GM12864 (cell line): ENCODE measurements at places on chromosomes 13 and 19.
A peak's percentile ranks its signal among the peaks of the same experiment; 100 is the strongest.

DNA sequence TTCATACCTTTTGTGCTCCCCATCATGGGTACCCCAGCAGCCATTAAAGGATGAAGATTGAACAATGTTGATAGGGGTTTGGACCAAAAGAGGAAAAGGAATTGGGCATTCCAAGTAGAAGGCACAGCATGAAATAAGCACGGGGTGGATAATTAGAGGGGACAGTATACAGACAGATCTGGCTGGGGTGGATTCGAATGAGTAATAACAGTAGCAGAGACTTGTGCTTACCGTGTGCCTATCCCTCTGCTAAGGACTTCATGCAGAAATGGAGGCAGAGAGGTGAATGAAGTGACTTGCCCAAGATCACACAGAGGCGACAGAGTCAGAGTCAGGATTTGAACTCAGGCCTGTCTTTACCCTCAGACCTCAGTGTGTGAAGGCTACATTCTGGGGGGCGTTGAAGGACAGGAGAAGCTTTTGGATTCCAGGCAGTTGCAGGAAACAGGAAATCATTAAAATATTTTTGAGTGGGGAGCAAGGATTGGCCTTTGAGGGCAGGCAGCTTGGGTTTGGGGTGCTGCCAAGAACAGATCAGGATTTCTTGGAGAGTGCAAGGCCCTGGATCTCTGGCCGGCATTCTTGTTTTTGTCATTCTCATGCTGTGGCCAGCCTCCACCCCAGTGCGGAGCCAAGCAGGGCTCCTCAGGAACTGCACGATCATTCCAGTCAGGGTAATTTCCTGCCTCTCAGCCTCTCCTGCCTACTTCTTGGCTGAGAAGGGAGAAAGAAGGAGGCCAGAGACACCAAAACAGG is 18.7 kb downstream of the PAF1 start:
- DNase-seq: no peak

DNA sequence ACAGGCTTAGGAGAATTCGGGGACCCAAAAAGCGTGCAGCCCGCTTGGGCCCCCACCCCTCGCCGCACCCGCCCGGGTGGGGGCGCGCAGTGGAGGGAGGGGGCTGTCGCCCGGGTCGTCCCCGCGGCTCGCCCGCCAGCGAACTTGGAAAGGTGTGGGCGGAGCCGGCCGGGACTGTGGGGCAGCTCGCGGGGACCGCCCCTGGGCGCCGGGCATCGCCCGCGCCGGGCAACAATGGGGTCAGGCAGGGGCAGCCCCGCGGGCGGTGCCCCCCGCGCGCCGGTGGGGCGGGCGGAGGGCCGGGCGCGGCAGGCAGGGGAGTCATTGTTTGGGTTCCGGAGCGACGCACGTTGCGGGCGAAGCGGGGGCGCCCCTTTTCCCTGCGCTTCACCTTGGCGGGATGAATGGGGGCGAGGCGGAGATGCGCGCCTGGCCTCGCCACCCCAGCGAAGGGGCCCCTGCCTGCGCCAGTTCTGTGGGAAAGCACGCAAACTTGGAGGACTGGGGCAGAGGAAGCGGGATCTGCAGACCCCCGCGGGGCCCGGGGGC is 647 bp upstream of the KLF12 start:
- no peak for DNase-seq

GRCh38 chr19:33052352-33052972 is 12.2 kb downstream of the RHPN2 start:
- no peak for DNase-seq

DNA sequence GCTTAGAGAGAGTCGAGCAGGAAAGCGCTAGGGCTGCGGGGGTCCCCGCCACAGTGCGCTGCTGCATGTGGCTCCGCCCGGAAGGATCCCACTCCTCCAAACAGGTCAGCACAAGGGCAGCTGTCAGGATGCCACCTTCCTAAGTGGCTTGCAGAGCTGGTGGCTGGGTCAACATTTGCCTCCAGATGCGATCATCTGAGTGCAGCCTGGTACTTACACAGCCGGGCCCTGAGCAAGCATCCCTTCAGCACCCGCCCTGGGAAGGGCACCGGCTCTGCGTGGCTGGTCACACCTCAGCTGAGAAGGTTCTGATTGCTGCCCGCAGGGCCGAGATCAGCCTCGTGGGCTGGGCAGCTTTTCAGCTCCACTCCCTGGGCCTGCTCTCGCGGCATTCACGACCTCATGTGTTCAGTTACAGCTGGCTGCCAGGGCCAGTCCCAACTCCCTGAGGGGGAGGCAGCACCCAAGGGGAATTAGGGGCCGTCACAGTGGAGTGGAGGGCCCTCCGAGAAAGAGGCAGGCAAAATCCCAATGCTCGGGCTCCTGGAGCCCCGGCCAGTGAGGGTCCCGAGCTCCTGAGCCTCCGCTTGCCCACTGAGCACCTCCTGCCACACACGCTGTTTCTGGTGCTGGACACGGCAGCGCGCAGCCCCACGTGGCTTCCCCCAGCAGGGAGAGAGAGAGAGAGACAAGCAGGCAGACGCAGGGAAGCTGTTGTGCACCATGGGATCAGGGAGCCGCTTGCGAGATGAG is 26.8 kb downstream of the AP1M1 start:
- no peak for DNase-seq

DNA sequence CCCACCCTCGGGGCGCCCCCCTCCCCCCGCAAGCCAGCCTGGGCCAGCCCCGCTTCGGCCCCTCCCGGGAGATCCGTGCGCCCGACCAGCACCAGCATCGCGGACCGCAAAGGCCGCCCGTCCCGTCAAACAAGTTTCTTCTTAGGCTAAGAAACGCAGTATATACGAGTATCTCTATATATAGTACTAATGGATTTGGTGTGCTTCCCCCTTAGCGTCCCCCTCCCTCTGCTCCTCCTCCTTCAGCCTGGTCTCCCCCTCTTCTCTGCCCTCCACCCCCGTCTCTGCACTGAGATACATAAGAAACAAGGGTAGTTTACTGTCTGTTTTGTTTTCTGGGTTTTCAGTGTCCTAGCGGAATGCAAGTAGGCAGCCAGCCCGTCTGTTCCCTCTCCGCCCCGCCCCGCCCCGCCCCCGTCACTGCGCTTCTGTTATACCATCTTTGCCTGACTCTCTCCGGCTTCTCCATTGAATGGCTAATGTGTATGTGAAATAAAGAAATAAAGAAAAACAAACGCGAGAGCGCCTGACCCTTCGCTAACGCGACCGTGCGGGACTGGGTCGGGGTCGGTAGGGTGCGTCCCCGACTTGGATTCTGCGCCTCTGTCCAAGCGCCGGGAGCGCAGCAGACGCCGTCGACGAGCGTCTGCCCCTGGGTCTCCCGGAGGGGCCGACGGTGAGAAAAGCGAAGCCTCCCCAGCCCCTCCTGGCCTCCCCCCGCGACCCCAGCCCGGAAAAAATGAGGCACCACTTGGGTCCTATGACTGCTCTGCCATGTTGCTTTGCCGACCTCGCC is 4.2 kb downstream of the LYL1 start:
- DNase-seq: no peak

- DNase-seq: no peak
These were observed 3.6 kb upstream of the MYO1F start for GRCh38 chr19:8580710-8581281.

- no peak for DNase-seq
These were observed 6.1 kb downstream of the MKNK2 start for GRCh38 chr19:2044709-2045500.

- DNase-seq: no peak
These were observed 354.9 kb upstream of the SLITRK1 start for GRCh38 chr13:84237143-84237542.

GRCh38 chr13:99132295-99132835 is 68.3 kb upstream of the UBAC2 start:
- no peak for DNase-seq

GRCh38 chr13:21395953-21396352 is 63.1 kb downstream of the ZDHHC20 start:
- DNase-seq: no peak

- DNase-seq: no peak
These were observed 36.1 kb upstream of the TMEM255B start for GRCh38 chr13:113722921-113723320.

- no peak for DNase-seq
These were observed 9.3 kb downstream of the MPND start for GRCh38 chr19:4352701-4353121.

DNA sequence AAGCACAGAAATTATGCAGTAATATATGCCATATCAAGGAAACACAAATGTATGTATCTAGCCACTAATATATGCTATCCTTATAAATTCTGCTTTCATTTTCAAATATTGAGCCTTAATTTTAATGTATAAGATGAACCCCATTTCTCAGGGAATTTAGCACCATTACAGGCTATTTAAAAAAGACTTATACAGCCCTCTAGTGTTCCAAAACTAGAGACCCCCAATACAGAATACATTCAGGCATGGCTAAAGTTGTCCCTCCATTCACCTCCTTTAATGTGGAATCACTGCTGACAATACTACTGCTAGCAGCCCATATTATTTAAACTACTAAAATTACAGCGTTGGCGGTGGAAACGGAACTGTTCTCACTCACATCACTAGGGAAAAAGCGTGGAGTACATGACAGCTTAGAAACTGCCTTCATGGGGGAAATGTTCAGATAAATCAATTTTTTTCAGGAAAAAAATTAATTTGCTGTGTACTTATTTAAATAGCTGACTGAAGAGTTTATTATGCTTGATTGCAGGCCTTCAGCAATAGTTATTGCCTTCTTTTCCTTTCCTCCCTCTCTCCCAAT is 541.0 kb downstream of the PCDH9 start:
- no peak for DNase-seq

- DNase-seq: no peak
These were observed 5.1 kb downstream of the CIC start for GRCh38 chr19:42274065-42274682.

DNA sequence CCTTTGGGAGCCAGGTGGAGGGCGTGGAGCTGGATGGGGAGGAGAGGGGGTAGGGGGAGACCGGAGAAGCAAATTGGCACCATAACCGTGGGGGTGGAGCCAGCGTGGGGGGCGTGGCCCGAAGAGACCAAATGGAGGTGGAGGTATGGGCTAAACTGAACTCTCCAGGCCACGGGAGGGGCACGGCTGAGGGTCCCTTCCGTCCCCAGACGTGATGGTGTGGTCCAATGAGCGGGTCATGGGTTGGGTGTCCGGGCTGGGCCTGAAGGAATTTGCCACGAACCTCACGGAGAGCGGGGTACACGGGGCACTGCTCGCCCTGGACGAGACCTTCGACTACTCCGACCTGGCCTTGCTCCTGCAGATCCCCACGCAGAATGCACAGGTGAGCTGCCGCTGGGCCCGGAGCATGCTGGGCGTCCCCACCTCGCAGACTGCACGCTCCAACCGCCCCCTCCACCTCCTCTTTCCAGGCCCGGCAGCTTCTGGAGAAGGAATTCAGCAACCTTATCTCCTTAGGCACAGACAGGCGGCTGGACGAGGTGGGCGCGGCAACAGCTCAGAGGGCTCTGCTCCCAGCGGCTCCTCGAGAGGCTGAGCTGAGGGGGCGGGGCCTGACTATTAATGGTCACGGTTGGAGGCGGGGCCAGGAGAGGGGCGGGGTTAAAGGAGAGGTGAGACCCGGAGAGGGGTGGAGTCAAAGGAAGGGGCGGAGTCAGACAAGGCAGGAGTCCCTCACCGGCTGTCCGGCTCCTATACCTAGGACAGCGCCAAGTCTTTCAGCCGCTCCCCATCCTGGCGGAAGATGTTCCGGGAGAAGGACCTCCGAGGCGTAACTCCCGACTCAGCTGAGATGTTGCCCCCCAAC is 6.2 kb downstream of the HRC start:
- DNase-seq: peak; percentile 29

DNA sequence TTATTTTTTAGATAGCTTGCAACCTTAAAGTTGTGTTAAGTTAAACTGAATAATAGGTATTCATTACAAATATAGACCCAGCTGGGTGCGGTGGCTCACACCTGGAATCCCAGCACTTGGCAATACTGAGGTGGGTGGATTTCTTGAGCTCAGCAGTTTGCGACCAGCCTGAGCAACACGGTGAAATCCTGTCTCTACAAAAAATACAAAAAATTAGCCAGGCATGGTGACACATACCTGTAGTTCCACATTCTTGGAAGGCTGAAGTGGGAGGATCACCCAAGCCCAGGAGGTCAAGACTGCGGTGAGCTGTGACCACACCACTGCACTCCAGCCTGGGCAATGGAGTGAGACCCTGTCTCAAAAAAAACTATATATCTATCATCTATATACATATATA is 386.5 kb downstream of the PCDH17 start:
- no peak for DNase-seq

DNA sequence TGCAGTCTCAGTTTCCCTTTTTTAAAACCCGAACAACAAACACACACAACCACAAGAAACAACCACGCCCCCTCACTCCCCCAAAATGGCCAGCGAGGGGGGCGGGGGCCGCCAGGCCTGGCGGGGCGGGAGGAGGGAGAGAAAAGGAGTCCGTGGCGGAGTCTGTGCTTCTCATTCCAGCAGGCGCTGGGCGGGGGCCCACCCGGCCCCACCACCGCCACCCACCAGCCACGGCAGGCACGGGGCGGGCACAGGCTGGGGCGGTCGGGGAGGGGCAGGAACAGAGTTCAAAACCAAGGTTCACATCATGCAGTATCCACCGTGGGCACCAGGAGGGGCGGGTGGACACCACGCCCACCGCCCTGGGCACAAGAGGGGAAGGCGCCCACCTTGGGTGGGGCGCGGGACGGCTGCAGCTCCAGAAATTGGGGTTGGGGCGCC is 12.9 kb downstream of the DPF1 start:
- DNase-seq: no peak

DNA sequence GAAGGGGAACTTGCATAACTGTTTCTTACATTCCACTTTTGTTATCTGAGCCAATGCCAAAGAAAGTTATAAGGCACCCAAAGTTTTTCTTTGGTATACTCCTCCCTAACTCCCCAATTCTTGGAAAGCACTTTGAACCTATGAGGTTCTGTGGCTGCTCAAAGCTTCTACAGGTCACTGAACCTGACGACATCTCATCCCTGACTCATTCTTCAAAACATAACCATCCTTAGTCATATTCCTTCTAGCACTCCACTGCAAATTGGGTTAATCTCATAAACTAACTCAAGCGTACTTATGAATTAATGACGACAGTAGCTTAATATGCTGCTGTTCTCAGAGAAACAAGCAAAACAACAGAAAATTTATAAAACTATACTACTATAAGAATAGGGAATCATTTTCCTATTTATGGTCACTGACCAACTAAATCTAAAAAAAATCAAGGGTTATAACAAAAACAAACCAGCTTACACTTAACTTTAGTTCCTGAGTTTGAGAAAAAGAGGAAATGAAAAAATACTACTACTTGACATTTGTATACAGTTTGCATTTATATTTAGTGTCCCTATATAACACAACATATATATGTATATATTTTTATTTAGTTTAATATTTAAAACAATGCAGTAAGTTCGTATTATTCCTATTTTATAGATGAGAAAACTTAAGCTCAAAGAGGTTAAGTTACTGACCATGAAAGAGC is 69.1 kb downstream of the CAB39L start:
- no peak for DNase-seq

DNA sequence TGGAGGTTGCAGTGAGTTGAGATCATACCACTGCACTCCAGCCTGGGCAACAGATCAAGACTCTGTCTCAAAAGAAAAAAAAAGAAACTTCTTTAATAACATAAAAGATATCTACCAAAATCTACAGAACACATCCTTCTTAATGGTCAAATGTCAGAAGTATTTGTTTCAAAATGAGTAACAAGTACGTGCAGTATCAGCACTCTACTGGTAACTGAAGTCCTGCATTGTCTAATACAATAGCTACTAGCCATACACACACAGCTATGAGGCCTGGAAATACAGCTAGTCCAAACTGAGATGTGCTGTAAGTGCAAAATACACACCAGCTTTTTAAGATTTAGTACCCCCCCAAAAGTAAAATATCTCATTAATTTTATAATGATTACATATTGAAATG is 88.1 kb downstream of the TSC22D1 start:
- no peak for DNase-seq

- no peak for DNase-seq
These were observed 18.6 kb downstream of the DOCK9 start for GRCh38 chr13:98959291-98959690.
